Stimulated activated CD4-positive, alpha-beta T cell treated with anti-CD3 and anti-CD28 coated beads, Interleukin-1b, Interleukin-23, amount 100 ng/mL, for 4 hours (primary cell): ENCODE measurements at places on chromosomes 3 and 15.

DNA sequence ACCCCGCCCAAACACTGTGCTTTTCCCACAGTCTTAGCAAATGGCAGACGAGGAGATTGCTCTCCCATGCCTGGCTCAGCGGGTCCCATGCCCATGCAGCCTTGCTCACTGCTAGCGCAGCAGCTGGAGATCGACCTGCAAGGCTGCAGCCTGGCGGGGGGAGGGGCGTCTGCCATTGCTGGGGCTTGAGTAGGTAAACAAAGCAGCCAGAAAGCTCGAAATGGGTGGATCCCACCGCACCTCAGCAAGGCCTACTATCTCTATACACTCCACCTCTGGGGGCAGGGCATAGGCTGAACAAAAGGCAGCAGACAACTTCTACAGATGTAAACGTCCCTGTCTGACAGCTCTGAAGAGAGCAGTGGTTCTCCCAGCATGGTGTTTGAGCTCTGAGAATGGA, 27.2 kb upstream of the WDR5B start:
- DNase-seq, result no peak

DNA sequence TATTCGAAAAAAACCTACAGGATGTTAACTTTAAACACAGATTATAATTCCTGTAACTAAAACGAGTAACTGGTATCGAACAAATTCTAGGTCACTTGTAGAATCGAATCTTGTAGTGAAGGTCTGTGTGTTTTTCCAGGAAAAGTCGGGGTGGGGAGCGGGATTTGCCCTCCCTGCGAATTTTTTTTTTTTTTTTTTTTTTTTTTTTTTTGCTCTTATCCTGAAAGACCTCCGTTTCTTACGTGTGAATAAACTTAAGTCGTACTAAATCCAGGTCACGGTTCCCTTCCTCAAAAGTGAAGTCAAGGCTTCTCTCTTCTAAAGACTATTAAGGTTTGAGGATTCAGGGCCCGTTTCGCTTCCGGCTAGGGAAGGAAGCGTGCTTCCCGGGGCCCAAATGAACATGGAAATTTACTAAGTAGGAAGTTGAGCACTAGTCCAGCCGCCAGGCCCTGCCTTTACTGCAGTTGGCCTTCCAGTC, 770 bp downstream of the TBC1D5 start:
- no peak for DNase-seq

DNA sequence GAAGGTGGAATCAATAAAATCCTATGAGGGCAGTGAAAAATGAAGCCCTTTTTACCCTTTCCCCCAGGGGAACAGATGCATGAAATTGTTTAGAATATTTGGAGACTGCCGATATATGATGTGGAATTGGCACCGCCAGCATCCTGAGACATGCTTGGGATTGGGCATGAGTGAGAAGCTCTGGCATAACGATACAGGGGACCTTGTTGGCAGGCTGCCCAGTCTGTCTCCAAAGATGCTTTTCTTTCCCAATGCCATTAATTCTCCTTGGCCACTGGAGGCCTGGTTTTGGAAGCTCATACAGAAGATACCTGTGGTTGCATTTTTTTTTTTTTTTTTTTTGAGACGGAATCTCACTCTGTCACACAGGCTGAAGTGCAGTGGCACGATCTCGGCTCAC, 800.6 kb upstream of the LMCD1 start:
- DNase-seq, result no peak

- DNase-seq, result no peak
Measured at GRCh38 chr3:37849146-37849923, 12.3 kb upstream of the CTDSPL start.

- no peak for DNase-seq
Measured at GRCh38 chr15:39584266-39584659, 3.4 kb downstream of the THBS1 start.

DNA sequence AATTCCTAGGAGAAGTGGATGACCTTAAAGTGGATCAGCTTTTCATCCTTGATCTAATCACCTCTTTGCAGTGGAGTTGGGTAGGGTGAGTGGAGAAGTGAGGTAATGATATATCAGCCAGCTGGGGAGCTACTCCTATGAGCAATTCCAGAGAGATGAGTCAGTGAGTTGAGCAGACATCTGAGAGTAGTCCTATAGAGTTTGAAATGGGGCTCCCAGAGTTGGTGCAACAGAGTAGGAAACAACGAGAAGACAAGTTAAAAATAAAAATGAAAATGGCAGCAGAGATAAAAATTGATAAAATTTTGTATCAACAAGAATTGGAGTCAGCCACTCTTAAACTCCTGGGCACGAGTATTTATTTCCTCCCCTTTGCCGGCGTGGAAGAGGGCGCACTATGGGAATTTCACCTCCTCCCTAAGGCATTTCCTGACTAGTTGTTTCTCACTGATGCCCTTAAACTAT, 150.8 kb upstream of the DPH6 start:
- no peak for DNase-seq

DNA sequence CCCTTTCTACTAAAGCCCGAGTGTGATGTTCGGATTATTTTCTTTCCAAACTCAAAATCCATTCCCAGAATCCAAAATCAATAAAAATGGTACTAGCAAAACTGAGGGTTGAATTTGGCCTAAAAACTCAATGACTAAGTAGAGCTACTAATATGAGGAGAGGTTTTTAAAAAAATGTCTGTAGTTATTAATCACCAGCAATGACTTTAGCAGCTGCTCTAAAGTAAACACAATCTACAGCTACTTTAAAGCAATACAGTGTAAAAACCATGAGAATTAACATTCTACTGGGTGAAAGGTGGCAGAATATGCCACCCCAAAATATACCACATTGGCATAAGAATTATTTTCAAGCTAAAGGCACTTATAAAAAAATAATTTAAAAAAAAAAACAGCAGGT, 23.5 kb downstream of the FHIT start:
- DNase-seq, result no peak

GRCh38 chr3:12159227-12159601, 502 bp upstream of the TIMP4 start:
- no peak for DNase-seq

GRCh38 chr15:57789225-57789624, 82.7 kb downstream of the POLR2M start:
- no peak for DNase-seq

DNA sequence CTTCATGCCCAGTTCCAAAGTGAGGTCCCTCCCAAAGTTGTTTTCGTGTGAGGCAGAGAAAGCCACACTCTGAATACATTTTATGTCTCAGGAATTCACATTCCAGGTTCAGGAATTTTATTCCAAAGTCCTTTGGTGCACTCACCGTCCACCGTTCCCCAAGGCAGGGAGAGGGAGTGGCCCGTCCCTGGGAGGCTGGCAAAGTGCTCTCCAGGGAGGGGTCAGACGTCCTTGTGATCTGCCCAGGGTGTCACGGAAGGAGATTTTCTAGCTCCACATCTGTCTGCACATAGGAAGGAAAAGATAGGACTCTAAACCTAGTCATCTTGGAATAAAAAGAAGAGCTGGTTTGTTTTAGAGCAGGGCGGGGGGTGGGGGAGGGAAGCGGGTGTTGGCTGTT, 47.9 kb downstream of the KLF13 start:
- DNase-seq, result no peak

DNA sequence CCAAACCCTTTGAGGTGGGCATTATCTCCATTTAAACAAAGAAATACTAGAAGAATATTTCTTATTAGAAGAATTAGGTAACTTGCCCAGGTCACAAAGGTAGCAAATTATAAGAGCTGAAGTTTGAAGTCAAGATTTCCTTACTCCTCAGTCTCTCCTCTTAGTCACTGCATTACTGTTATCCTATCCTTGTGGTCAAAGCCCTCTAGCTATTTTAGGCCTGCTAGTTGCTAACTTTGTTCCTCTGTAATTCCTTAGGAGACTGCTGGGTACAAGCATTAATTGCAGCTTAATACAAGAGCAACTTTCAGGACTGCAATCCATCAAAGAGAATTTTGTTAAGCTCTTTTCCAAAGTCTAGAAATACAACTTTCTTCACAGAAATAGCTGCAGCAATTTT, 528.2 kb downstream of the ZIC1 start:
- no peak for DNase-seq

DNA sequence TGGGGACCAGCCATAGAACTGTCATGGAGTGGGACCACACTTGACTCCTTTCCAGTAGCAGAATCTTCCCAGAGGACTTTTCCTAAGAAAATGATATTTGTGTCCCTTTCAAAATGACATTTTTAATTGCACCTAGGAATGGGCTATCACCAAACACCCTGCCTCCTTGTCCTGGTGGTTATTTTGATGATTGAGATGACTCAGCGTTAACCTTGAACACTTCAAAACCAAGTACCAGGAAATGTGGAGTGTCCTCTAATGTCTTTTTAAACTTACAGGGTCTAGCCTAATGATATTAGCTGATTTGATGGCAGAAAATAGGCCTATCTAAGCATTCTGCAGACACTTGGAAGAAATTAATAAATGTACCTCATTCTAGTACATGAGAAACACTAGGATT, 90.7 kb downstream of the HHLA2 start:
- no peak for DNase-seq

GRCh38 chr3:47366833-47367232, 14.0 kb upstream of the PTPN23 start:
- DNase-seq, result no peak

DNA sequence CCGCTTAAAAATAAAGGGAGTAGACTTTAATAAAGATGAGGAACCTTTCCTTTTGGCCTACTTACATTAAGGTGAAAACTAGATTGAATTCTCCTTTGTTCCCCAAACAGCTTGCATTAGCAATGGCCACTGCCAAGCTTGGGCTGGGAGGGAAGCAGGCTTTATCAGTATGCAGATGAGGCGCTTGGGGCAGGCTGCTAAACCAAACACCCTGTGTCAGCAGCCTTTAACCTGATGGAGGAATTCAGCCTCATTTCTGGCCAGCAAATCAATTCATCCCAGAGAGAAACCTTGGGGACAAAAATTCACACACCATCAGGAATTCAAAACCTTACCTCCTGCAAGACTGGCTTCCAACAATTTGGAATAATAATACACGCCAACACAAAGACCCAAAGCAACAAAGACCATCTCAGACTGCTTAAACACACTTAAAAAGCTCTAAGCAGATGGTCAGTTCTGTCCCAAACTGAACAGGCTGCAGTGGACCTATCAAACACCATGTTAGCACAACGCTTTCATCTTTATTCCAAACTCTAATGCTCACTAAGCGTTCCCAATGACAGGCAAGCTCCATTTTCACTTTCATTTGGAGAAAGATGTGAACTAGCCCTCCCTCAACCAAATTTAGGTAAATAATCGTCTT, 255.1 kb upstream of the CMC1 start:
- DNase-seq, result no peak

DNA sequence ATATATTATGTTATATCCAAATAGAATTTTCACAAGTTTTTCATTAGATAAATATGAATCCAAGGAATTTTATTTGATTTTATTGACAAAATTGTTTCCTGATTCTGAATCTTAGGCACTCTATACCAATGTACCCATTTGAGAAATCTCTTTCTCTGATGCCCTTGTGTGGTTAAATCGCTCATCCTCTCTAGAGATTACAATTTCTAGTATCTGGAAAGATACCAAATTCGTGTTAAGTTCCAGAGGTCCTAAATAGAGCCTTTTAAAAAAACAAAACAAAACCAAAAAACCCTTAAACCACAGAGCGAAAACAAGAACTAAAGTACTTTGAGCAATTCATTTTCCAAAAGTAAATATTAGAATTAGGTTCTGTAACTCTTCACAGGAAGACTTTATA, 20.0 kb downstream of the SATB1 start:
- DNase-seq, result no peak

DNA sequence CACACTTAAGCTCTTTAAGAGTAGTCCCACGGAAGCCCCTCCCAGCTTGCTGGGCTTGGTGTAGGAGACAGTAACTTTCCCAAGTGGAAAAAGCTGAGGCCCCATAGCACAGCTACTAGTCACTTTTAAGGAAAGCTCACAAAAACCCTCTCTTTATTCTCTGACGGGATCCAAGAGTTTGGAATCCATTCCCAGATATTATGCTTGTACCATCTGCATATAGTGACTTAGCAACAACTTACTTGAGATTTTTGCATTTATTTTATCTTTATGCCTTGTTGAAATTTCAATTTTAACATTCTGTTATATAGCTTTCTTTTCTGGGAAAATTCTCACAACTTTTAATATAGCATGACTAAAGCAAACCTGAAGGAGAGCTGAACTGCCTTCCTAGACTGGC, 19.5 kb downstream of the GPR15 start:
- no peak for DNase-seq

- no peak for DNase-seq
Measured at GRCh38 chr15:42578984-42579537, 3.7 kb downstream of the STARD9 start.

- DNase-seq, result no peak
Measured at GRCh38 chr15:32030795-32031194, 480 bp downstream of the CHRNA7 start.

DNA sequence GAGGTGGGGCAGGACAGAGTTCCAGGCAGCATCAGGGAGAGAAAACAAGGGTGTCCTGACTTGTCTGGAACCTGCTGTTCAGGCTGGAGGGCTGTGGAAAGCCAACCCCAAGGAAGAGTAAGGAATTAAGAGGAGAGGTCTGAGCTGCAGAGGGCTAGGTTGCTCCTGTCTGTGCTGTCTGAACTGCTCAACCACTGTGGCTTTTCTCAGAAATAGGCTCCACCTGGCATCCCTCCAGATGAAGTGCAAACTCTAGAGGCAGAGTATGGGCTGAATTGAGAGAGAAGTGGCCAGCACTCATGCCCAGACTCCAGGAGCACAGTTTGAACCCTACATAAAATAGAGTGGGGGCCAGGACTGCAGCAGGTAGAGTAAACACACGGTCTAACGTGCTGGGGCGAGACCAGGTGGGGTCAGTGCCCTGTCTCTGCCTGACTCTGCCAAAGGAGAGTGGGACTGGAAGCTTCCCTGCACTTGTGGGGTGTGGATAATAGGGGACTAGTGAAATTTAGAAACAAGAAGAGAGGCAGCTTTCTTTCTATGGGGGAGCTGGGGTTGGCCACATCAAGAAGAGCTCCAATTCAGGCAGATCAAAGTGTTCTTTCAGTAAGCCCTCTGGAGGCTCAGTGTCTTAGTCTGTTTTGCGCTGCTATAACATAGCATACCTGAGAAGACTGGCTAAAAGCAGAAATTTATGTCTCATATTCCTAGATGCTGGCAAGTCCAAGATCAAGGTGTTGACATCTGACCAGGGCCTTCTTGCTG, 28.0 kb upstream of the MNS1 start:
- DNase-seq, result no peak

DNA sequence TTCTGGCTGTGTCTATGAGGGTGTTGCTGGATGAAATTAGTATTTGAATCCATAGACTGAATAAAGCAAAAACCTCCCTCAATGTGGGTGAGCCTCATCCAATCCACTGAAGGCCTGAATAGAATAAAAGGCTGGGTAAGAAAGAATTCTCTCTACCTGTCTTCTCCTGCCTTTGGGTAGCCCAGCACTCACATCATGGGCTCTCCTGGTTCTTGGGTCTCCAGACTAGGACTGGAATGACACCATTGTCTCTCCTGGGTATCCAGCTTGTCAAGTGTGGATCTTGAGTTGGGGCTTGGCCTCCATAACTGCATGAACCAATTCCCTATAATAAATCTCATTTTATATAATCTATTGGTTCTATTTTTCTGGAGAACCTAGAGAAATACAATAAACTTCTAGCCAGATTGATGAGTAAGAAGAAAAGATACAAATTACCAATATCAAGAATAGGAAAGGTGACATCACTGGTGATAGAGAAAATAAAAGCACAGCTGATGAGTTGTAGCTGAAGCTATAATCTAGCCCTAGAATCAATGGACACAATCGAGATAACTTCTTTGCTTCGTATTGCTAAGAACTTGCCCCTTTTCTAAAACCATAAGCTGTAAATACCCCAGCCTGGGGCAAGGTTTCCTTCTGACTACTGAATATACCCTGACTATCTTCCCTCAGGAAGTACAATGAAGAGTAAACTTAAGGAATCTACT, 106.4 kb downstream of the ANO10 start:
- no peak for DNase-seq

- DNase-seq, result no peak
Measured at GRCh38 chr15:80489030-80489594, 84.9 kb downstream of the ARNT2 start.
